ENCODE measurements at places on chromosomes 6 and 20.

- DNase-seq: no peak
Measured at GRCh38 chr6:133312006-133312405, 70.8 kb downstream of the EYA4 start.

GRCh38 chr6:159074120-159074684, 29.4 kb upstream of the TAGAP start:
- DNase-seq: no peak

DNA sequence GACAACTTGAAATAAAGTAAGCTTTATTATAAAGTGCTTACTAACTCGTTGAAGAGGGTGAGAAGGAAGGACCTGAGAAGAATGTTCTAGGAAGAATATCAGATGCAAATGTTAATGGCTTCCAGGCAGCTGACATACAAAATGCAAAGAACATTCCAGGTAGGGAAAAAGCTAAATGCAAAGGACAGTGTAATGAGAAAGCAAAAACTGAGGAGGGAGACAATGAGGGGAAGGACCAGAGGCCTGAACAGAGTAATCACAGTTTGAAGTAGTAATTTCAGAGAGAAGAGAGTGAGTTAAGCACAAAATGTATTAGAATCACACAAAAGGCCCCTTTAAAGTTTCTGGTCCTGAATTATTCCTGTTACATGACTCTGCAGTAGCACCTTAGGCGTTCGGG, 81.3 kb downstream of the HMGCLL1 start:
- no peak for DNase-seq

- no peak for DNase-seq
Measured at GRCh38 chr6:135424385-135424784, 73.2 kb downstream of the AHI1 start.

DNA sequence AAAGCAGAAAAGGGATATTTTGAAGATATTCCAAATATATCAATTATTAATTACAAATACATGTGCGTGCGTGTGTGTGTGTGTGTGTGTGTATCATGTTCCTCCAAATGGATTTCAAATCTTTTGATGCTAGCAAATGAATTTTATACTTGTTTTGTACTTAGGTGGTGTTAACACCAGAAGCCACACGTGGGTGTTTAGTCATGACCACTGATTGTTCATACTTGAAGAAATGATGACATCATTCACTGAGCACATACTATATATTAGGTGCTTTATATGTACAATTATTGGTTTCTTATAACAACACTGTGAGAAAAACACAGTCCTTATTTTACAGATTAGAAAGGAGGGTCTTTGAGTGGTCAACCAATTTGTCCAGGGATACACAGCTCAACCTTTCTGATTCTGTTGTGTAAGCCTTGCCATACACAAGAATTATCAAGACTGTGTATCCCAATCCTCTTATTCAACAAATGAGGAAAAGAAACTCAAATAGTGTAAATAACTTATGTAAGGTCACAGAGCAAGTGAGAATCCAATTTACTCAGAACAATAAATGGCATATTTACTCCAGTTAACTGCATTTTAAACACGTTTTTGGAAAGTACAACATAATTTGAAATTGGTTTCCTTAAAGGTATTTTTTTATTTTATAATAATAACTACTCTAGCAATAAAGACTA, 88.5 kb downstream of the BCAS1 start:
- DNase-seq: no peak

DNA sequence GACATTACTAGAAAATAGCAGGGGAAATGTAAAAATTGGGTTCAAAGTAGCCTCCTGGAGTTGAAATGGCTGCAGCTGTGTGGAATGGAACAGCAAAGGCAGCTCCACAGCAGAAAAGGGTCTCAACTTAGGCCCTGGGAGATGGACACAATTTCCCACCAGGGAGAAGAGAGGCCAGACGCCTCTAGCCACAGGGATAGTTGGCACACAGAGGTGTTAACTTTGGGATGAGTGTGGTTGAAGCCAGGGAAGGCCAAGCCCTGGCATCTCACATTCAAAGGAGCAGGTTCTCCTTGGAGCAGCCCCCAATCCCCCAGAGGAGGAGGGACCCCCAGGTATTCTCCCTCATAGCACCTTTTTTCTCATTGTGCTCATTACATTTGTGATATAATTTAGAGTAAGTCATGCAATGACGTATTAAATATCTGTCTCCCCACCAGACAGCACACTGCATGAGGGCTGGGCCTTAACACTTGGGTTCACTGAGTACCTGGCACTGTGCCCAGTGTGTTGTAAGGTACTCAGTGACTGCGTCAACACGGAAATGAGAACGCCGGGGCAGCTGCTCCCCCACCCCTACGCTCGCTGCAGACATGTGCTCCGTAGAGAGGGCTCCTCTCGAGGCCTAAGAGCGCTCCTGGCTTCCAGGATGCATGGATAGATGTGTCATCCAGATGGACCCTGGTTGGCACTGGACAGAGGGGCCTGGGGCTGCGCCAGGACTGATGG, 76.0 kb upstream of the CD93 start:
- no peak for DNase-seq

GRCh38 chr6:167735084-167735950, 91.4 kb upstream of the AFDN start:
- DNase-seq: no peak

DNA sequence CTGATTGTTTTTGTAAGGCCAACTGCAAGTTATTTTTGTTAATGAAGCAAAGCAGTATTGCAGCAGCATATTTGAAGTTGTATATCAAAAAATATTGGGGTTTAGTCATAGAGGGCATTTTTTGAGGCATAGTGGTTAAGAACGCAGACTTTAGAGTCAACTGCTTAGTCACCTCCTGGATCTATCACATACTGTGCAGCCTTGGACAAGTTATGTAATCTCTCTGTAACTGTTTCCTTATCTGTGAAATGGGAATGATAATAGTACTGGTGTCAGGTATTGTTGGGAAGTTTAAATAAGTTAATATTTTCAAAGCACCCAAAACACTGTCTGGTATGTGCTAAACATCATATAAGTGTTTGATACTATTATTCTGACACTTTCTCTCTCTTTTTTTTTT, 27.2 kb upstream of the EFHC1 start:
- no peak for DNase-seq

DNA sequence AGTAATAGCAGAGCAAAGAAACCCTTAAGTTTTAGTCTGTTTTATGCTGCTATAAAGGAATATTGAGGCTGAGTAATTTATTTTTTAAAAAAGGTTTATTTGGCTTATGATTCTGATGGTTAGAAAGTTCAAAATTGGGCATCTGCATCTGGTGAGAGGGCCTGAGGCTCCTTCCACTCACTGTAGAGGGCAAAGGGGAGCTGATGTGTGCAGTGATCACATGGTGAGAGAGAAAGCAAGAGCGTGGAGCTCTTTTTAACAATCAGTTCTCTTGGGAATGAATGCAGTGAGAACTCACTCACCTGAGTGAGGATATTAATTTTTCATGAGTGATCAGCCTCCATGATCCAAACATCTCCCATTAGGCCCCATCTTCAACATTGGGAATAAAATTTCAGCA, 36.4 kb upstream of the SAMD3 start:
- DNase-seq: no peak

GRCh38 chr6:39520411-39520810, 197.9 kb upstream of the KCNK16 start:
- no peak for DNase-seq

DNA sequence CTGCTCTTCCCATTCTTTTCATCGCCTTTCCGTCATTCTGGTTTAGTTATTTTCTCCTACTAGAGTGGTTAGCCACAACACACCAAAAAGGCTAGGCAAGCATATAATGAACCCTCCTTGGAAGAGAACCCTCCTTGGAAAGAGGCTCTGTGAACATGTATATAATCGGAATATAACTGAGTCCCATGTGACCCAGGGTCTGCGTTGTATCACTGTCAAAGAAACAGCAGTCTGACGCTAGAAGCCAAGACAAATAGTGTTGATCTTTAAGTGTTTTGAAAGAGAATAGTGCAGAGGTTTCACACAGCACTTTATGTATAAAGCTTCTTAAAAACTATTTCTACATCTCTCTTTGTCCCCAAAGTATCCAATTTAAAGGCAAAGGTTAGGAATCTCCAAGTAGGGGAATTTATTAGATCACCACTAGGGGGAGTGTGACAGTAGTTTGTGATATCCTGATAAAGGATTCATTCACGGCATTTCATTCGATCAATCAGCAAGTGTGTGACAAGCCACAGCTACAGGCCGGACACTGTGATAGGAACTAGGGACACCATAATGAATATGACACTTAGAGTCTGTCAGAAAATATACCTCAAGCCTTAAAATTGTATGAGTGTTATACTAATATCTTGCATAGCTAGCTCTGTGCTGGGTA, 395.3 kb downstream of the CD109 start:
- no peak for DNase-seq

GRCh38 chr20:52012079-52012478, 179.5 kb downstream of the ZFP64 start:
- no peak for DNase-seq

- DNase-seq: no peak
Measured at GRCh38 chr6:75752365-75752764, 3.3 kb downstream of the MYO6 start.

GRCh38 chr6:140537834-140538705, 1163.6 kb upstream of the CITED2 start:
- no peak for DNase-seq

DNA sequence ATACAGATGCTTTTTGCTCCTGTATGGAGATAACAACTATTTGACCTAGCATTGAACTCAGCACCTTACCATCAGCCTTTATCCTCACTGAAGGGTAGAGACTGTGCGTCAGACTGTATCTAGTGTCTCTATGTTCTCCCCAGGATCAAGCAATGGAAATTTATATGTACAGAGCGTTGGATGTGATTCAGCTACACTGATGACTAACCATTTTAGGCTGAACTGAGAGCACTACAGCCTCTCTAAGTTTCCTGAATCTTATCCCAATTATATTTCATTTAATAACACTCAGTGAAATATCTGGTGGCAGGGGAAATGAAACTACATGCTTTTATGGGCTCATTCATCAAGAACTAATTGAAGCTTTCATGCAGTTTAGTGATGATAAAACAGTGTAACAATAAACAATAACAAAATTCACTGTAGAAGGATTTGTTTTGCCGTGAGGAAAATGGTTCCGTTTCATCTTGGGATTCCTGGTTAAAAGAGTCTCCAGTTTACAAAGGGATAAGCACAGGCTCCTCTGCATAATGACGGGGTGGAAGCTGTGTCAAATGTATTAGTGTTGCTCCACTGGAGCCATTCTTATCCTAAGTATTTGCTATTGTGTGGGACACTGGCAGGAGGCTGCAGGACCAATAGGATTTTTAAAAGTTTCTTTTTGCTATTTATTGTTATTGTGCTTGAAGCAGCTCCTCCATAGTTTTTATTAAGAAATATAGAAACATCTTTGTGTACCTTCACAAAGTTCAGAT, 567.6 kb upstream of the MMS22L start:
- DNase-seq: no peak

DNA sequence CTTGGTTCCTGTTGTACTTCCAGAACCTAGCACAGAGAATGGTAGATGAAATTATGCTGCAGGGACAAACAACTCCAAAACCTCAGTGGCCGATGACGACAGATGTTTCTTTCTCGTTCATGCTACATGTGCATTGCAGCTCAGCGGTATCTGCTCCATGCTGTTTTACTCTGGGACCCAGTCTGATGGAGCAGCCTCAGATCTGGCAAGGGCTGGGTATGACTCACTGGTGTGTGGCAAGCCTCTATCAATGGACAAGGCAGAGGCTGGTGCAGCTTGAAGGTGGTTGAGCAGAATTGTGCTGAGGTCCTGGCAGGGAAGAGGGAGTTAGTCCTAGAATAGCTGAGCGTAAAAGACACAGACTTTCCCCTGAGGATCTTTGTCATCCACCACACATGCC, 10.3 kb upstream of the BLCAP start:
- DNase-seq: no peak

- no peak for DNase-seq
Measured at GRCh38 chr6:157777344-157777743, 45.7 kb upstream of the SNX9 start.

DNA sequence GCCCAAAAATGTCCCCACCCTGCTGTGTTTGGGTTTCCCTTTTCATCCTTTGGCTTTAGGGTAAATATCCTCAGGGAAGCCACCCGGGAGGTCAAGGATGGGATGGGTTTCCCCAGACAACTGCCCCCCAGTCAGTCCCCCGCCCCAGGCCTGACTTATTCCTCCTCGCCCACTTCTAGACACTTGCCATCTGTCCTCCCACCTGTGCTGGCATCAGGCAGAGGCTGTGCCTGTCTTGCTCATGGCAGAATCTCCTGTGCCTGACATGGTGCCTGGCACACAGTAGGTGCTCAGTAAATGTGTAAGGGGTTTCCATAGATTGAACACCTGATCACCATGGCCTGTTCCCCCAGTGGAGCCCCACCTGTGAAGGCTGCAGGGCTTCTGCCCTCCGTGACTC, 141.8 kb downstream of the PHACTR3 start:
- DNase-seq: no peak

- DNase-seq: no peak
Measured at GRCh38 chr6:70412252-70413113, 825 bp upstream of the FAM135A start.

- no peak for DNase-seq
Measured at GRCh38 chr6:15420959-15421438, 175.1 kb downstream of the JARID2 start.

GRCh38 chr6:125271486-125272159, 30.1 kb downstream of the HDDC2 start:
- no peak for DNase-seq

GRCh38 chr6:90790058-90790457, 203.2 kb upstream of the MAP3K7 start:
- DNase-seq: no peak

DNA sequence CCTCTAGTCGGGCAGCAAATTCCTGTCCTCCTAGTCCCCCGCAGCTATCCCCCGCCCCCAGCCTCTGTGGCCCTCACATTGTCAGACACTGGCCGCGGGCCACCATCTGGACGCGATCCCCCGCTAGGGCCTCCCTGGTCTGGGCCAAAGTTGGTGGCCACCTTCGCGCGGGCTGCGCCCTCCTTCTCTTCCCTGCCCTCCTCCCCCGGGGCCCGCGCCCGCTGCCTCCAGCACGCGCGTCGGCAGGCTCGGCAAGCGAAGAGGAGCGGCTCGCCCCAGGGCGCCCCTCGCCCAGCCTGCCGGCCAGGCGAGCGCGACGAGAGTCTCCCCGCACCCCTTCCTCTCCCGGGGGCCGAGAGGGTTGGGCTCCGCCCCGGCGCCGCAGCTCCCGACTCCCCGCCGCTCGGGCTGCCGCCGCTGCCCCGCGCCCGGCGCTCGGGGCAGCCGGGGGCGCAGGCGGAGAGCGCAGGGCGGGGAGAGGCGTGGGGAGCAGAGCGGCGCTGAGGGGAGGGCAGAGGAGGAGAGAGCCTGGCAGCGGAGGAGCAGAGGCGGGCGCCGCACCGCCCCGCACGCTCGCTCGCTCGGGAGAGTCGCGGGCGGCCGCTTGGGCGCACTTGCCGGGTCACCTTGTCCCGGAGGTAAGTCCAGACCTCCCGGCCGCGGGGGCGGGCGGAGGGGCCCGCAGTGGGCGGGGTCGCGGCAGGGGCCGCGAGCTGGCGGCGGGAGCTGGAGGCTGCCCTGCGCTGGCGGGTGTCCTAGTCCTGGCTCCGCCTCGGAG, at the start of gene SYNDIG1:
Gene SYNDIG1, plus strand, starts transcription at position 514 of the 778 bp plus-strand sequence. CDS start 73,469 bp downstream, outside the sequence.
- DNase-seq: no peak

- DNase-seq: no peak
Measured at GRCh38 chr6:91081452-91082067, 494.7 kb upstream of the MAP3K7 start.

GRCh38 chr6:44381739-44382138, 5.8 kb upstream of the CDC5L start:
- no peak for DNase-seq

- DNase-seq: peak; percentile 42
Measured at GRCh38 chr6:14732844-14733757, 512.8 kb upstream of the JARID2 start.

Data from activated CD4-positive, alpha-beta T cell treated with anti-CD3 and anti-CD28 coated beads for 1 hour (primary cell).